ENCODE measurements at places on chromosomes 1 and 21.

GRCh38 chr1:46027788-46028573 lies 104.4 kb downstream of the PIK3R3 start:
- DNase-seq = no peak

- DNase-seq = no peak
Measured at GRCh38 chr1:53862507-53862906, 24.4 kb upstream of the NDC1 start.

GRCh38 chr1:181451661-181452230 lies 31.6 kb upstream of the CACNA1E start:
- DNase-seq = no peak

DNA sequence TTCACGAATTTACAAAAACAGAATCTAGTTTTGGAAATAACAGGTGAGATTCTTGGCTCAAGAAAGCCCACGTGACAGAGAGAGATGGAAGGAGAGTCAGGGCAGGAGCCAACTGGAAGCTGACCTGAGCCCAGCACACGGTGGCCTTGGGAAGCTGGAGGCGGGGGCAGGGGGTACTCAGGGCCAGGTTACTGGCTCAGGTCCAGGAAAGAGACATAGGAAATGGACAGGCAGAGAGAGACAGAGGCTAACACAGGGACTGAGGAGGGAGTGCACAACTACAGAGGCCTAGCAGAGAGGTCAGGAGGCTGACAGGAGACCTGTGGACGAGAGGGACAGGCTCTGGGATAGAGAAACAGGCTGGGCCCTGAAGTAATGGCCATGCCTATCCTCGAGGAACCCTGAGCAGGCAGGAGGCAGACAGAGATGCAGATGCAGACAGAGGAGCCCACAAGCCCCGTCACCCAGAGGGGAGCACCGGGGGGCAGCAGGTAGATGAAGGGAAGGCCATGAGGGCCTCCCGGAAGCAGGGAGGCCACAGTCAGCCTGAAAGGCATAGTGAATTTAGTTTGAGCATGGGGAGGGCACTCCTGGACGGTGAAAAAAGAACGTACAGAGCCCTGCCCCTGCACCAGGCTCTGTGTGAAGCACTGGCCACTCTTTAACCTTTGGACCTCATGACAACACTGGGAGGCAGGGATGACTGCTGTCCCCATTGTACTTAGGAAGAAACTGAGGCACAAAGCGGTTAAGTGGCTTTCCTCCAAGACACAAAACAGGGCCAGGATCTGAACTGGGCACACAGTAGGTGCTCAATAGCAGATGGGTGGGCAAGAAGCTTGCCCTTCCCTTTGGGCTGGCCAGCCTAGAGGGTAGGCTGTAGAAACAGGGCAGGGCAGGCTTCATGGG lies 230.1 kb downstream of the TRABD2B start:
- DNase-seq = no peak

GRCh38 chr21:40080385-40080784 lies 213.1 kb downstream of the PCP4 start:
- DNase-seq = no peak

DNA sequence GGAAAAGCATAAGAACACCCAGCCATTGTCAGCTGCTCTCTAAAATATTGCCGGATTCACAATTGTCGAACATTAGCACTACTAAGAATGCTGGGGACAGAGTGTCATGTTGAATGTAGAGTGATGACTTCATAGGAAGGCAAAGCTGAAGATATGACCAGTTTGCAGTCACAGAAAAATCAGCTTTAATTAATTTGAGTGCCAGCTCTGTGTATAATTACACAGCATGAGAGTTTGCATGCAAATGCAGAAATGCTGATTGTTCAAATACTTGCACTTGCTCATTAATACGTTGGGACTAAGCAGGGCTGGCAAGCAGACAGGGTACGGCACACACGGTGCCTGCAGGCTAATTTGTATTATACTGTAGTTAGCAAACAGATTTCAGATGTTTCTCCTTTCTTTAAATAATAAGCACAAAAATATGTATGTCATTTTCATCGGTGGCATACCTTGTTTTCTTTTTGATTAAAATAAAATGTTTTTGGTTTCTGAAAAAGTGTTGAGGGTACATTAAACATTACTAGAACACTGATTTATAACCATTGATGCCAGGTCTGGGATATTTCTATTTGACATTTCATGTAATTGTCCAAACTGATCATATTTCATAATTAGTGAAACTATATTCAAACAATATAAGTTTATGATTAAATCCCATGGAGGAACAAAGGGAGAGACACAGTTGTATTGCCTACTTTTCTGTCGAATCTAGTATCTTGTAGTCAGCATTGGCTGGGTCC lies 99.8 kb upstream of the ADGRL2 start:
- no peak for DNase-seq

GRCh38 chr1:11526071-11526895 lies 47.3 kb downstream of the DISP3 start:
- no peak for DNase-seq

DNA sequence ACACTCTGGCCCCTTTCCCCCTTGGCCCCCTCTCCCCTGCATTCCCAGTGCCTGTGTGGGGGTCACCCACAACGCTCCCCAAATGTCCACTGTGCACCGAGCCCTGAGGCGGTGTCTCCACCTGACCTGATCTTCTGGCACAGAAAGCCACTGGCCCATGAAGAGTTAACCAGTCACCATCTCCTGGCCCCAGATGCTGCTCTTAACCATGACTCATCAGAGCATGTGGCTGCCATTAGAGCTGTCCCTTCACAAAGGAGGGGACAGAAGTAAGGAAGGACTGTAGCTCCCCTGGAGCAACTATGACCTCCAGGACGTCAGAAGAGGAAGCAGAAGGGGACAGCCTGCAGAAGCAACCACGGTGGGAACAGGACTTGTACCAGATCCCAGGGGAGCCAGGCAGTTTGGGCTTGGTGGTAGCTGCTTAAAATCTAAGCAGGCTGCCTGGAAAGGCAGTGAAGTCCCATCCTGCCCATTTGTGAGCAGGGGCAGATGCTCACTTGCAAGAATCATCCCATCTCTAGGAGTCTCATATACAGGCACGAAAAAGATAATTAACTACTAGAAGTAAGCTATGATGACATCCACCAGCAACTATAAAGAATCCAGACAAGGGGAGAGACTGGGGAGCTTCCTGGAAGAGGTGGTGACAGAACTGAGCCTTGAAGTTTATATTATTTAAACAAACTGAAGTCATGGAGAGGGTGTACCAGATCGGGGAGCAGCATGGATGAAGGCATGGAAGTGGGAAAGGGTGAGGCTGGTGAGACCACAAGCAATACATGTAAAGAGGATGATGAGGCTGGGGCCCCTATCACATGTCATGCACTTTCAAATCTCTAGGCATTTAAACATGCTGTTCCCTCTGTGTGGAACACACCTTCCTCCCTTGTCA lies 1.1 kb upstream of the TTC39A start:
- peak; percentile 52 for DNase-seq

GRCh38 chr1:119531606-119532323 lies 24.8 kb downstream of the HSD3B1 start:
- no peak for DNase-seq

DNA sequence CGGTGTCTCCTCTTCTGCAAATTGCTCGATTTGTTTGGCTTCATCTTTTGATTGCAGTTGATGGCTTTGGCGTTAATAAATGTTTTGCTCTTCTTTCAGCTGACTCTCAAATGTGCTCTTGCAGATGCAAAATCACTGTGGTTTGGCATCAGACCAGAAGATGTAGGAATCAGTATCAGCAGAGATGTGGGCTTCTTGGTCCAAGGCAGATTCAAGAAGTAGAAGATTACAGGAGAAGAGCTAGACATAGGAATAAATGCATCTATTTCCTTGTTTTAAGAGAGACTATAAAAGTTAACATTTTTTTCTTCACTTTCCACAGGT lies 59.8 kb upstream of the BACH1 start:
- no peak for DNase-seq

GRCh38 chr1:185674201-185674600 lies 60.0 kb upstream of the HMCN1 start:
- no peak for DNase-seq

- no peak for DNase-seq
Measured at GRCh38 chr1:200082329-200082728, 54.8 kb downstream of the NR5A2 start.

DNA sequence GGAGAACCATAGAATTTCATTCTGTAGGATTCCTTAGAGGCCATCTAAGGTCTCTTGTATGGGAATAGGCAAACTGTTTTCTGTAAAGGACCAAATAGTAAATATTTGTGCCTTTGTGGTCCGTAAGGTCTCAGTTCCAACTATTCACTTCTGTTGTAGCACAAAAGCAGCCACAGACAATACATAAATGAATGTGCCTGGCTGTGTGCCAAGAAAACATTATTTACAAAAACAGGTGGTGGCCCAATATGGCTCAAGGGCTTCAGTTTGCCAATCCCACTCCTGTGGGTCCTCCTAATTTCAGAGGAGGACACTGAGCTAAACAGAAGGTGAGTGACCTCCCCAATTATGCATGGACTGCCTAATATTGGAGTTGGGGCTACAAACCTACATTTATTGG lies 67.6 kb upstream of the EDEM3 start:
- no peak for DNase-seq

DNA sequence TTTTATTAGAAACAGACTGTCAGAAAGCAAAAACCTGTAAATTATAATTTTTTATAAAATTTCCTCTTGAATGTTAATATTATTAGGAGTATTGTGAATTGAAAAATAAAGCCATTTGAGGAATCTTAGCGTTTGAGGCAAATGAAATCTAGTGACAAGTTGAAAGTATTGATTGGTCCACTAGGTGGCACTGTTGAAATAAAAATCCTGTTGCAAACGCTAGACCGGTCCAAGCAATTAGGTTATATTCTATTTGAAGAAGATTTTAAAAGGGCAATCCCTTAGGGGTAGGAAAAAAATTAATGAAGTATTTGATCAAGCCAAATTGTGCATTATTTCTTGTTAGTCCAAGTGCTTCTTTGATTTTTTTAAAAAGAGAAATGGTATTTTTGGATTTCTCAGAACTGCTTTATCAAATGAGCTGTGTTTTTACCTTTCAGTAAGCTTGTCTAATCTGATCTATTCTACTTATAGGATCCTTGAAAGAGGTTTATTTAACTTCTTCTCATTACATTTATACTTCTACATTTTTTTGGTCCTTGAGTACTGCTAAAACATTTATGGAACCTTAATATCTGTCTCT lies 57.7 kb downstream of the ATG4C start:
- no peak for DNase-seq

- no peak for DNase-seq
Measured at GRCh38 chr1:39623053-39623452, 16.4 kb downstream of the HEYL start.

GRCh38 chr1:219904934-219905333 lies 23.4 kb downstream of the SLC30A10 start:
- DNase-seq = no peak

- no peak for DNase-seq
Measured at GRCh38 chr1:73722055-73722454, 475.9 kb downstream of the LRRIQ3 start.

GRCh38 chr1:9080705-9081291 lies 11.4 kb upstream of the SLC2A5 start:
- DNase-seq = no peak

- no peak for DNase-seq
Measured at GRCh38 chr21:28636752-28637691, 355.7 kb downstream of the LTN1 start.

All from ecto neural progenitor cell (in vitro differentiated cells).